Activated naive CD8-positive, alpha-beta T cell treated with anti-CD3 and anti-CD28 coated beads, Interleukin-2, amount 50 U/mL, for 16 hours (primary cell): ENCODE measurements at places on chromosomes 1 and 21.

GRCh38 chr1:44050261-44050660 is 19.0 kb upstream of the SLC6A9 start:
- DNase-seq, result no peak

DNA sequence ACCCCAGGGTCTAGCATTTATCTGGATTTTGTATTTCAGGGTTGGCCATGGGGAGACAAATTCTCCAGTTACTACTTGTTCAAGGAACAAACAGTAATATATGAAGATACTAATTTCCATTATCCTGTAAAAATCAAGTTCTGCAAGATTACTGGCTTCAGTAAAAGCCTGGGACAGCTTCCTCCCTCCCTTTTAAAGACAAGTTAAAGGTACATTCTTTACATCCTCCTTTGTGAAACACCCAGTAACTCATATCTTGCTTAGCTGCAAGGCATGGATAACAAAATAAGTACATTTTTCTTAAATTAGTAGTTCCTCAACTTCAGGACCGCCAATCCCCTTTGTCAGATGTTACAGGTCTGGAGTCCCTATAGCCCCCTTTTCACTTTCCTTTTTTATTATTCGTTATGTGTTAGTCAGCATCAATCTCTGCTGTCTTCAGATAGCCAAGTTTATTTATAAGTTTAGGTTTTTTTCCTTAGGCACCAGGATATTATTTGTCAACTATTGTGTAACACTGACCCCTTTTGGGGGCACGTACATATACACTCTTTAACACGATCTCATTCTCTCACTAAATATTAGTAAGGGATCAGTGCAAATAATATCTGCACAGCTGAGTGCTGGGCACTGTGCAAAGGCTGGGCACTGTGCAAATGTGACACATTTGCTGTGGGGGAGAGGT is 9.8 kb downstream of the ERRFI1 start:
- DNase-seq, result no peak

GRCh38 chr1:24619376-24619775 is 23.7 kb upstream of the SRRM1 start:
- DNase-seq, result no peak

DNA sequence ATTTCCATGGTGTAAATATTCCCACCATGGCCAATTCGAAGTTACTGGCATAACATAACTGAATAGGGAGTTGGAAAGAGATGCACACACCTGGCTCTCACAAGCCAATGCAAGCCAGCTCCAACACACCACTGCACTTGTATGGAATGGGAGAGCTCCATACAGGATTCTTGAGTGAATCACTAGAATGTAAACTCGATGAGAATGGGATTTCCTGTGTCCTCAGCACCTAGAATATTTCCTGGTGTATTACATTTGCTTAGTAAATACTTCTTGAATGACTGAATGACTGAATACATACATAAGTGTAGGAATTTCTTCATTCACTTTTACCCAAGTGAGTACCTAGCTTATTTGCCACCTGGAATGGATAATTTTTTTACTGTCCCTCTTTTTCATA is 16.2 kb upstream of the PPIE start:
- DNase-seq, result no peak

DNA sequence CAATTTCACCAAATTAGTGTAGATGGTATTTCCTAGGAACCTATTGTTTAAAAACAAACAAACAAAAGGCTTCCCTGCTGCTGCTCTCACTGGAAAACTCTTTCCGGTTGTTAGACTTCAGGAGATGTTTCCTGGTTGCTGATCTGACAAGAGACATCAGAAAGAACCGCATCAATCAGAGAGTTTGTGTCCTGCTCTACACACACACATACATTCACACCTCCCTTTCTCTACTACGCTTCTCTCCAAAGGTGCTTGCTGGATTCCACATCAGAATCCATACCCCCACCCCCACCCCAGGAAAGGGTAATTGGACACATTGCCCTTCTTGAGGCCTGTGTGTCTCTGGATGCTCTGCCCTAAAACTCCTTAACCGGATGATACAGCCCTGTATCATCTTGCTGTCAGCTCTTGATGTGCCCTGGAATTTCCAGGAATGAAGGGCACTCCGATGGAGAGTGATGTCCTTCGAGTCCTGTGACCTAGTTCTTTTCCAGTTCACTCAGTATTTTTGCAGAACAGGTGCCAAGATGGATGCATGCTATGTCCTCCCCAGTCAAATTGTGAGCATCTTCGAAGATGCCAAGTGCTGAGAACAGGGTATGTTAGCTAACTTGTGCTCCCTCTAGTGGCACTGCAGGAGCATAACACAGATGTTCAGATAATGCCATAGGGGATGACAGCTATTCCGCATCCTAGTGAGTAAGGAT is 113.7 kb upstream of the SLC35F3 start:
- DNase-seq, result no peak

GRCh38 chr1:215357901-215358300 is 209.2 kb upstream of the KCTD3 start:
- no peak for DNase-seq

DNA sequence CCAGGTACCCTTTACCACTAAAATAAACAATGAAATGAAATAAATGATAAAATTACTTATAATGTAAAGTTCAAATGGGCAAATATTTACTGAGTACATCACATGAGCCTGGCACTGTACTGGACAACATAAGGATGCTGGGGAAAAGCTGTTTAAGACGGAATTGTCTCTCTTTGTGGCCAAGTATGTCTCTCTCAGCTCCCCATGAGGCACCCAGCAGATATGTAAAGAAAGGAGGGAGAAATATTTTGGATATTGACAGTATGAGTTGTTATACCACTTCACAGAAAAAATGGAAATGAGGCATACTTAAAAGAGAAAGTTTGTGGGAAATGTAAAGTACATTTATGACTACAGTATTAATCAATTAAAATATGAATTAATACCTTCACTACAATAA is 1.0 kb upstream of the TNFSF4 start:
- DNase-seq, result no peak

- no peak for DNase-seq
These were observed 204.1 kb downstream of the GABPA start for GRCh38 chr21:25938658-25939395.

DNA sequence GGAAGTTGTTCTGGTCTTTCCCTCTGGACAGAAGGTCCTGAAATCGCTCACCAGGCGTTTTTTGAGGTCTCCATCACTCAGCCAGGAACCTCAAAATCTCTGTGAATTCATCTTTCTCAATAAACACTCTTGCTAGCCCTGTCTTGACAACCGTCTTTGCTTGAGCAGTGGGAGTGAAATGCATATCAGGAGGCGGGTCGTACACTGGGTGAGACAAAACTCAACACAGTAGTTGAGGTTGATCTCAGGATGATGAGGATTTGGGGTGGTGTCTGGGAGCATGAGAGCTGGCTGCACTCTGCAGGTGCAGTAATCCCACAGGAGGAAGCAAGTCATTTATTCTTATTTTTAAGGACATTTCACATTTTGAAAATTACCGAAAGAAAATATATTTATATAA is 1.9 kb downstream of the GPR25 start:
- DNase-seq, result no peak

GRCh38 chr1:206555473-206555935 is 48.2 kb downstream of the RASSF5 start:
- DNase-seq, result no peak

DNA sequence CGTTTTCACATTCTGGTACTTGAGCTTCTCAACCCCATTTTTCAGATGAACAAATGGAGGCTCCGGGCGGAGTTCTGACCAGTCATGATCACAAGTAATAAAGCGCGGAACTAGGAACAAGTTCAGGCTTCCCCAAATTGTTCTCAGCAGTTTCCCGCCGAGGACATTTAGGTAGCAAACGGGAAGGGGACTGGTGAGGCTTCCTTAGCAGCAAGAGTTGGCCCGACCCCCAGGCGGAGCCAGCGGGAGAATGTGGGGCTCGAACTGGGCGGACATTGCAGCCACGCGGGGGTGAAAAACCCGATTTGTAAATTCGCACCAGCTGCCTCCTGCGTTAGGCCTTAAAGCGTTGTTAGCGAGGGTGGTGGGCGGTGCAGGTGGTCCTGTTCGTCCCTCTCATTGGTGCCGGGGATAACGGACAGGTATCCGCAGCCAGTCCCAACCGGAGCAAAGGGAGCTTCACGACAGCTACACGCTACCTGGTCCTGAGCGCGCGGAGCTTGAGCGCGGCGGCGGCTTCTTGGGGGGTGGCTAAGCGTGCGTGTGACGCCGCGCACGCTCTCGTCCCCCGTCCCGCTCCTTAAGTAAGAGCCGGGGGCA is 15.3 kb downstream of the SEMA6C start:
- DNase-seq, result peak; percentile 87

DNA sequence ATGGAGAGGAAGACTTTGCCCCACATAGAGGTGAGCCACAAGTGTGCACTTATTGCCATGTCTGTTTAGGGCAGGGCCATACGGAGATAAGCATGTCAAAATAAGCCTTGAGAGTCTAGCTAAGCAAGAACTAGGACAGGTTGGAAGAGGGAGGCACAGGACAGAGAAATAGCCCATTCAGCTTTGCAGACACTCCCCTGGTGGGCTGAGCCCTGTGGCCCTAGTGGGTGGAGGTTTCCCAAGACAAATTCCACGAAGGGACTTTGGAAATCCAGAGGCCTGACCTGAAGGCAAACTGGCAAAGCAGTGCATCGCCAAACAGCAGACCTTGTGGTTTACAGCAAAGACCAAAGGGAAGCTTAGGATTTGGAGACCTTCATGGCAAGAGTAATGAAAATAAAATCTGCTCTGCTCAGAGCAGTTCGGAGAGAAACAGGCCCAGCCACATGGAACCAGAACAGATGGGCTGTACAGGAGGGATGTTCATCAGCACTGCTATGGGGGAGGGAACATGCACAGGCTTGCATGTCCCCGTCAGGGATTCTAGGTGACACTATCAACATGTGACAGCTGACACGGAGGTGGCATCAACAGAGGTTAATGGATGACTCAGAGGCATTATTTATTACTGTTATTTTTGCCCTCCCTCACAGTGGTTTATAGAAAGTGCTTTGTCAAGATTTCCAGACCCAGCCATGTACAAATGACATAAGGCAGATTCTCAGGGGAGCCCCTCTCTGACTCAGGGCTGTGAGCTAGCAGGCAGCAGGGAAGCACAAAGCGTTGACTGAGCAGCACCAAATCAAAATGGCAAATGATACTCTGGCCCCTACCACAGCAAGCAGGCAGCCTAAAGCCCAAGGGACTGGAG is 90.1 kb upstream of the IRF2BP2 start:
- DNase-seq, result no peak

DNA sequence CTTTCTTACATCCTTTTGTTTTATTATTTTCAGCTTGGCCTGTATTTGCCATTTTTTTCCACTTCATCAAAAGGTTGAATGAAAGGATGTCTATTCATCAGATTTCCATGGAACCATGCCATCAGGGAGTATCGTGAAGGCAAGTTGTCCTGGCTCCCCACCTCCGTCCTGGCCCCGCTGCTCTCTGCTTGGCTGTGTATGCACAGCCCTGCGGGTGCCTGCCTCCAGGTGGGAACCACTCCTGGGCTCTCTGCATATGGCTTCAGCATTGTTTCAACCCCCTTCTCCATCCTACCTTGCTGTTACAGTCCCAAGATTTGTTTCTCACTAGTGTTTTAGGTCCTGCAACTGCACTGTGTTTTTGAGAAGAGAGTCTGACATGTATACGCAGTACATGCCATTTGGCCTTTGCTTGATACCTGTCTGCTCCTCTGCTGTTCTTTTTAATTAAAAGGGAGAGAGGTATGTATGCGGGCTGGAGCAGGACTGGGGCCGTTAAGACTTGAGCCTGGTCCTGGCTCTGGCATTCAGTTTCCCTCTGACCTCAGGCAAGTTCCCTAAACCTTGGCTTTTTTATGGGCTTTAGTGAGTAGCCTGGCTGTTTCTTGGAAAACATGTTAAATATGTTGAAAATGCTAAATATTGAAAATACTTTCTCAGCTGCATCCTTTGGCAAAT is 69.9 kb upstream of the GCLM start:
- no peak for DNase-seq

DNA sequence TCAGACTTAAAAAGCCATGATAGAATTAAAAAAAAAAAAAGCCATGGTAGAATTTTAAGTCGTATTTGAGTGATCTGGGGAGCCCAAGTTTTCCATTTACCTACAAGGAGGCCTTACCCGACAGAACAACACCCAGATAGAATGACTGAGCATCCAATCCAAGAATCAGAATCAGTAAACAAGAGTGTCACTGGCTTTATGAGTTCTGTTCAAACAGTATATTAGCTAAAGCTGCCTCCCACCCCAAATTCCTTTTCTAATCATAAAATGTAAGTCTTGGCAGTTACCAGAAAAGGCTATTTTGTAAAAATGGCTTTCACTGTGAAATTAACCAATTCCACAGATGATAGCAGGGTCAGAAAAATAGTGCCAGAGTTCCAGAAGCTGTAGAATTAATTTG is 1.2 kb downstream of the GTF2B start:
- DNase-seq, result no peak
